ENCODE measurements at places on chromosomes 2 and 18. TPM values are rescaled to one million over a fixed set of nuclear protein-coding genes. Genes with fewer than 3 reads are reported as not detected.

The SLC5A7 gene
- not detected for total RNA-seq

The EN1 gene
- not detected for total RNA-seq

The KIAA2012 gene
- 0.40 TPM for total RNA-seq

The BOLL gene
- total RNA-seq, result not detected

The UCN gene
- 1.0 TPM for total RNA-seq

The LYPD6 gene
- 20.7 TPM for total RNA-seq

The TEX261 gene
- total RNA-seq, result 99.3 TPM

The STRN gene
- 20.2 TPM for total RNA-seq

The GPR45 gene
- total RNA-seq, result not detected

- no peak for DNase-seq
These were observed 18.1 kb downstream of the FBXO48 start for GRCh38 chr2:68448671-68449653.

DNA sequence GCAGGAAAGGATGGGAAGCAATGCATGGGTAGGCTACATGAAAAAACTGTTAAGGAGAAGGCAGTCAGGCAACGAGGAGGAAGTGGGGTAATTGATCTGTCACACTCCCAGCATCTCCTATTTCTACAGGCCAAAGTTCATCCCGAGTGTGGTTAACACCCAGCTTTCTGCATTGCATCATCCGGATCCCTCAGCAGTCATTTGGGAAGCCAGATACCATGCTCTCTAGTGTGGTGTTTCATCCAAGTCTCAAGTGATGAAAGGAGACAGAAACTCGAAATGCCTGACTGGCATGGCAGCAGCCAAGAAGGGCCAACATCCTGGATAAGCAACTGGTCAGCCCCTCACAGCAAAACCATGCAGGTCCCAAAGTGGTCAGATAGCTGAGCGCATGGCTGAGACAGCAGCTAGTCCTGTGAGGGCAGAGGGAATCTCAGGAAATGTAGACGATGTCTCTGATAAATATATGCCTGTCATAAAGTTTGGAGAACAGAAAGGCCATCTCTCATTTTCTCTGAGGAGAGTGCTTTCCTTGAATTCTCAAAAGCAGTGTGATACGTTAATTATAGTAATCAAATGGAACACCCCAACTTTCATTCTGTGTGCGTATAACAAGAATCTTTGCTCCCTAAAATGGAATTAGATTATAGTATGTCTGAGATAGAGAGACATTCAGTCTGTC lies 24.8 kb upstream of the HNRNPA3 start:
- DNase-seq, result no peak

DNA sequence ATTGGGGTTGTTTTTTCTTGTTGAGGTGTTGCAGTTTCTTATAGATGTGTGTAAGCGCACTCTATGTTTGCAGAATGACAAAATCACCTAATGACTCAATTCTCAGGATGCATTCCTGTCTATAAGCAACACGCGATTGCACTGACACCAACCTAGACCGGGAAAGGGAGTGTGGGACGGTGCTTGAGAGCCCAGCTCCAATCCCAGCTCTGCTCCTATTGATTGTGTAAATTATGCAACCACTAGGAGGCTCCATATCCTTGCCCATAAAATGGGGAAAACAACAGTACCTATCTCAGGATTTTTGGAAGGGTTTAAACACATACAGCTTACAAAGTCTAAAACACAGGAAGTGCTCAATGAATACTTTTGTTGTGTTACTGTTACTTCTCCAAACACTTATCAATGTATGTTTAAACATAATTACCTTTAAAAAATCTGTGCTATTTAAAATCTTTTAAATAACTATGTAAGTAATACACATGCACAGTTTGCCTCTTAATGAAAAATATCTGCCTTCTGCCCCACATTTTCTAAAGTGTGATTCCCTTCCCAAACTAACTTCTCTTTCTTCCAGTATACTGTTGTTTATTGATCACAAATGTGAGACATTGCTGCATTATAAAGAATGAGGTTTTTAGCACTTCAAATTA lies 132.5 kb downstream of the SPHKAP start:
- peak; percentile 57 for DNase-seq

GRCh38 chr2:172323256-172323655 lies 104.1 kb upstream of the ITGA6 start:
- peak; percentile 58 for DNase-seq

GRCh38 chr2:102585847-102586404 lies 33.4 kb upstream of the SLC9A2 start:
- no peak for DNase-seq

DNA sequence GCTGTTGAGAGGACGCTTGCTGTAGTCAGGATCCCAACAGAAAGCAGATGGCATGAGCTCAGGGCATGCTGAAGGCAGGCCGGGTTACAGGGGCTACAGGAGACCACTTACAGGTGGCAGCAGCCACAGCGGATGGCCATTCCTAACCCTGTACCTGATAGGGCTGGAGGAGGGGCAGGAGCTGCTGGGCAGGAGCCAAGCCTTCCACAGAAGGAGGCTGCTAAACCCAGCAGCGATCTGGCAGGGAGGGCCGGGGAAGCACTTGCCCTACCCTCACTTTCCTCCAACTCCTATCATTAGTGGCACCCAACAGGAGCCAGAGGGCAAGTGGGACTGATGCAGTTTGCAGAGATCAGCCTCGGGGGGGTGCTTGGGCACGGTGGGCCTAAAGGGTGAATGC lies 2.0 kb downstream of the ASB18 start:
- no peak for DNase-seq

GRCh38 chr18:50857694-50858093 lies 21.2 kb upstream of the ME2 start:
- DNase-seq, result no peak

DNA sequence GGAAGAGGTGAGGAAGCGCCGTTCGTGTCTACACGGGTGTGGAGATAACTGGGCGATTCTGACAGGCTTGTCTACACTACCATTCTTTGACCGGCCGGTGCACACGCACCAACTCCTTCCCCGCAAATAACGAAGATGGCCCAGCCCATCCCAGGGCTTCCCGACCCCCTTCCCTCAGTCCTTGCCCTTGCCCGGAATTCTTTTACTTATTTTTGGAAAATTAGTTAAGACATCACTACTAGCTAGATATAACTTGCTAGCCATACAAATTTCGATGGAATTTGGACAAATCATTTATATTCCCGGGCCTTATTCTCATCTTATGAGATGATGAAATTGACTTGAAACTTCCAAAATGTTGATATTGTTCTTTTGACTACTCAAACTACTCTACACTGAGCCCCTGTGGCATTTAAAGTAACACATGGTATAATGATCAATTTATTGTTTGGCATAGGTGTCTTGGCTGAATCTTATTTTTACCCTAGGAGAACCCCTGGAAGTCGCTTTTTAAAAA lies 1.3 kb downstream of the ERICH2 start:
- DNase-seq, result no peak

DNA sequence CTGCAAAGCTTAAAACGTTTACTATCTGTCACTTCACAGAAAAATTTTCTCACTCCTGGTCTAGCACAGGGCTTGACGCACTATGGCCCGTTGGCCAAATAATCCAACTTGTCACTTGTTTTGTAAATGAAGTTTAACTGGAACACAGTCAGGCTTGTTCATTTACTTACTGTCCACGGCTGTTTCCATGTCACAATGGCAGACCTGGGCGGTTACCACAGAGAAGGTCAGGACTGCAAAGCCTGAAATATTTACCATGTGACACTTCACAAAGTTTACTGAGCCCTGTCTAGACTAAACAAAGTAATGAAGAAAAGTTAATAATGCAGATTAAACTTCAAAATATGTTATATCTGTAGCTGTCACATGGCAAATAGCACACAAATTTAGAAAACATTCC lies 273.0 kb upstream of the GYPC start:
- no peak for DNase-seq

- no peak for DNase-seq
These were observed 65.7 kb upstream of the RBM44 start for GRCh38 chr2:237732790-237733381.

DNA sequence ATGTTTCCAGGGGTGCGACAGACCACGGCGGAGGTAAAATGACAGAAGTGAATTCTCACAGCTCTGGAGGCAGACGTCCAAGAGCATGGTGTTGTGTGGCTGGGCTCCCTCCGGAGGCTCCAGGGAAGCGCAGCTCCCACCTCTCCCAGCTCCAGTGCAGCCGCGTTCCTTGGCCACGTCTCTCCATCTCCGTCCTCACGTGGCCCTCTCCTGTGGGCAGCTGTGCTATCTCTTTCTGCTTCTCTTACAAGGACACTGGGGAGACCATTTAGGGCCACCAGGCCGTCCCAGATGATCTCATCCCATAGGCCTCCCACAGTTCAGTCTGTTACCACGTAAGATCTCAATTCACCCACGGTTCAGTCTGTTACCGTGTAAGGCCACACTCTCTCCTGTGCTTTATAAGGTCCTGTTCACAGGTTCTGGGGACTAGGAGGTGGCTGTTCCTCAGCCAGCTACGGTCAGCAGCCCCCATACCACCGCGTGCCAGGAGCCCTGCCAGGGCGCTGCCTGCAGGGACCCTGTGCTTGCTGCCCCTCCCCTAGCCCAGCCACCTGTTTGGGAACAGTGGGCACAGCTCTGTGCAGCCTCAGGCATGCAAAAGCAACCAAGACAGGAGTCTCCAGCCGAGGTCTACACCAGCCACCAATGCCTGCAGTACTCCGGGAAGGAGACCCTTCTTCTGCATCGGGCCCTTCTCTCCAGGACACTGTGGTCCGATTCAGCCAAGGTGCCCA lies 2.9 kb upstream of the MAB21L4 start:
- DNase-seq, result no peak

GRCh38 chr18:13353084-13353823 lies 134.7 kb downstream of the LDLRAD4 start:
- no peak for DNase-seq

DNA sequence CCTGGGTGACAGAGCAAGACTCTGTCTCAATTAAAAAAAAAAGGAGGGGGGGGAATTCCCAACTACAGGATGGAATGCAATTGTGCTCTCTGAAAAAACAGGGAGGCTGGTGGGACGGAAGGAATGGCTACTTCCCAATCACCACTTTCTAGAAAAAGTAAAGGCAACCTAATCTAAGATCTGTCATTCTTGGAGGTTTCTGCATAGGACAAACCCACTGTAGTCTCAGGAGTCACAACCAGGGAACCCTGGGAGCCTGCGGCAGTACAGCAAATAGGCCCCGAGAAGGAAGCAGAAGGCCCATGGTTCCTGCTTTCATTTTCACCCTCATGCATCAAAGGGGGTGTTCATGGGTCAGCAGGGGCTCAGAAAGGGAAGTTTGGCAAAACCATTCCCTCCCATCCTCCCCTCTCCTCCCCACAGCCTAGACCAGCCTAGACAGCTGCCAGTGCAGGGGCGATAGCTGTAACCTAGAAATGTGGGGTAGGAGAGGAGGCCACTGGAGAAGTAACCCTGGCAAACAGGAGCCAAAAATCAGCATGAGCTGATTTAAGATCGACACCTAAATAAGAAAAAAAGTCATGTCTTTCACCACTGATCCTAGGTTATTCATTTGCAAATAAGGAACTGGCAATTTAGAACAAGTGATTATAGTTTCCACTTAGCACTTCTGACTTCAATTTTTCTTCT lies 48.0 kb downstream of the TRABD2A start:
- DNase-seq, result no peak

GRCh38 chr2:72971036-72971435 lies 53.7 kb downstream of the EMX1 start:
- no peak for DNase-seq

- DNase-seq, result peak; percentile 61
These were observed 136.2 kb downstream of the THADA start for GRCh38 chr2:43459446-43460173.

- no peak for DNase-seq
These were observed 270.2 kb upstream of the RAB6C start for GRCh38 chr2:129709001-129709955.

DNA sequence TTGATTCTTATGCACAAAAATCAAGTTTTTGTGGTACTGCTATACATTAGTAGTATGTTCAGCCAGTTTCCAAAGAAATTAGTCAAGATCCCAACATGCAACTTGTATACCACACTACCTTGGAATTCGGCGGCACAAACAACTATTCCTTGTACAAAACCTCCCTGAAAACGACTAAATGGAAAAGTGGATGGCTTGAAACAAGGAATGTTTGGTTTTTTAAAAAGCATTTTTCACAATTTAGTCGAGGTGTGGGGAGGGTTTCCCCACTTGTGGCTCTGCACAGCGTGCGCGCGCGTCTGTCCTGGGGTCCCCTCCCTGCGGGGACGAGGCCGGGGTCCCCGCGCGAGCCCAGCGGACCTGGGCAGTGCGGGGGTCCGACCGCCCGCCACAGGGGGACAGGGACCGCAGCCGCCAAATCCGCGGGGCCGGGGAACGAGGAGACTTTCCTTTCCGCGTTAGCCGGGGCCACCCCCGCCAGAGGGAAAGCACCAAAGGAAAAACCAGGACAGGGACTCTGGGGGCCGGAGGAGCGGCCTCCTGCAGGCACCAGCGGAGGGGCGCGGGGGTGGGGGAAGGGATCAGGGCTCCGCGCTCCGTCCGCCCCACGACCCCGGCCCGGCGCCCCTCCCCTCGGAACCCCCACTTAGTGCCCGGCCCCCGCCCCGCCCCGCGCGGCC lies 534 bp upstream of the SOCS6 start:
- no peak for DNase-seq

GRCh38 chr2:150274108-150274507 lies 213.4 kb downstream of the RND3 start:
- peak; percentile 44 for DNase-seq

- no peak for DNase-seq
These were observed 14.1 kb upstream of the ACKR3 start for GRCh38 chr2:236555481-236555880.

- peak; percentile 73 for DNase-seq
These were observed 1.5 kb downstream of the SLC39A10 start for GRCh38 chr2:195658541-195658890.

DNA sequence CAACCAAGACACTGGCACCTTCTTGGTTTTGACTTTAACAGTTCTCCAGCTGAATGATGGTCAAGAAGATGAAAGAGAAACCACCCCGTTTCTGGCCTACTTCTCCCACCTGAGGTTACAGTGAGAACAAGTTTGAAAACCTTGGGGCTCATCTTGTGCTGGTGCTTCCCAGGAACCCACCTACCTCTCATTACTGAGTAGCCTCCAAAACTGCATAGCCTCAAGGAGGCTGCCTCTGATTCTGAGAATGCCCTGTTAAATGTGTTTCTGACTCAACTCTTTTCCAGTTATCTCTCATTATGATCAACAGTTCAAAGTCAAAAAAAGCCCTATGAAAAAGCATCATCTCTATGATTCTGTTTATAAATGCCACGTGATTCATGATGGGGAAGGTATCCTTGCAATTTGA lies 121.9 kb downstream of the CACNB4 start:
- DNase-seq, result no peak

DNA sequence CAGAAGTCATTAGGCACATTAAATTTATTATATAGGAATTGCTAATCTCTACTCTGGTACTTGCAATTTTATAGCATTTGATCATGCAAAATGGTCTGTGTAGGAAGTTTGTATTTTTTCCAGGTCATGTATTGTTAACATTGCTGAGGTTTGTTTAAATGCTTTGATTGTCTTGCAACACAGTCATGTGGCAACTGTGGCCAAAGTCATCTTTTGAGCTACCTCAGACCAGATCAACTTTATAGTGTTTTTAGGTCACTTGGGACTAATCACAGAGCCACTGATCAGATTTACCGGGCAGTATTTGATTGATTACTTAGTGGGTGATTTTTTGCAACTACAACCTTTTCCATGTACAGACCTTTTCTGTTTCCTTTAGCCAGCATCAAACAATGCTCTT lies 3.7 kb downstream of the SERPINB5 start:
- no peak for DNase-seq

All from HFFc6 (cell line).